ENCODE measurements at places on chromosomes 13 and 19. TPM values are rescaled to one million over a fixed set of nuclear protein-coding genes. Genes with fewer than 3 reads are reported as not detected.

Gene ZNF222
- total RNA-seq = 12.3 TPM

Gene SLC7A10
- total RNA-seq = 2.5 TPM

Gene PRX
- 2.5 TPM for total RNA-seq

Gene SPTBN4
- total RNA-seq = 27.5 TPM

Gene KIR2DL3
- not detected for total RNA-seq

Gene B3GNT3
- total RNA-seq = not detected

Gene ZNF555
- 20.3 TPM for total RNA-seq

Gene ZNF614
- 33.7 TPM for total RNA-seq

Gene ZNF442
- 5.9 TPM for total RNA-seq

Gene HIPK4
- 0.16 TPM for total RNA-seq

Gene TPT1
- total RNA-seq = 2,066 TPM

Gene GRIK5
- total RNA-seq = 20.0 TPM

Gene PSPN
- total RNA-seq = 3.6 TPM

Gene C1QTNF9
- total RNA-seq = not detected

Gene TMEM145
- 47.1 TPM for total RNA-seq

Gene TLE2
- 6.1 TPM for total RNA-seq

Gene UHRF1
- 8.3 TPM for total RNA-seq
